ENCODE measurements at places on chromosomes 7 and 10. TPM values are rescaled to one million over a fixed set of nuclear protein-coding genes. Genes with fewer than 3 reads are reported as not detected.

PNLIPRP3 gene
- not detected for total RNA-seq

PRSS2 gene
- 53.2 TPM for total RNA-seq

RBM28 gene
- total RNA-seq = 13.5 TPM

MYOZ1 gene
- total RNA-seq = not detected

PTN gene
- 0.38 TPM for total RNA-seq

TMEM213 gene
- not detected for total RNA-seq

AKR1C8 gene
- 24.7 TPM for total RNA-seq

COBL gene
- total RNA-seq = 38.3 TPM

FAM171A1 gene
- 8.6 TPM for total RNA-seq

NEBL gene
- total RNA-seq = 1.2 TPM

SEMA4G gene
- total RNA-seq = 80.4 TPM

HABP2 gene
- total RNA-seq = 289 TPM

C10orf105 gene
- not detected for total RNA-seq

LAMB1 gene
- total RNA-seq = 29.1 TPM

NPY4R2 gene
- not detected for total RNA-seq

PKD2L1 gene
- total RNA-seq = 0.20 TPM

LUC7L2 gene
- total RNA-seq = 48.3 TPM

MCM10 gene
- total RNA-seq = 0.33 TPM

SMKR1 gene
- not detected for total RNA-seq

UTF1 gene
- total RNA-seq = not detected

CDK5 gene
- 9.6 TPM for total RNA-seq

FFAR4 gene
- 0.25 TPM for total RNA-seq

OR2A7 gene
- total RNA-seq = 1.9 TPM

CLDN3 gene
- total RNA-seq = 28.9 TPM

MYL7 gene
- total RNA-seq = not detected

IDI2 gene
- not detected for total RNA-seq

GJD4 gene
- total RNA-seq = not detected

SUGCT gene
- 14.3 TPM for total RNA-seq

KLLN gene
- 0.68 TPM for total RNA-seq

PIK3AP1 gene
- total RNA-seq = 35.7 TPM

GBX1 gene
- not detected for total RNA-seq

SAMD9L gene
- total RNA-seq = 1.1 TPM

FKBP6 gene
- total RNA-seq = not detected

WEE2 gene
- not detected for total RNA-seq

LBX1 gene
- not detected for total RNA-seq

LLCFC1 gene
- not detected for total RNA-seq

TBXAS1 gene
- 6.6 TPM for total RNA-seq

MRLN gene
- total RNA-seq = not detected

SPDYE6 gene
- not detected for total RNA-seq

RARRES2 gene
- 852 TPM for total RNA-seq

NEUROG3 gene
- not detected for total RNA-seq

JMJD1C gene
- 32.0 TPM for total RNA-seq

THSD7A gene
- 1.6 TPM for total RNA-seq

Measured in left lobe of liver (tissue), 2 donors.